RPMI7951 (cell line): ENCODE measurements at places on chromosomes 5 and 9.

DNA sequence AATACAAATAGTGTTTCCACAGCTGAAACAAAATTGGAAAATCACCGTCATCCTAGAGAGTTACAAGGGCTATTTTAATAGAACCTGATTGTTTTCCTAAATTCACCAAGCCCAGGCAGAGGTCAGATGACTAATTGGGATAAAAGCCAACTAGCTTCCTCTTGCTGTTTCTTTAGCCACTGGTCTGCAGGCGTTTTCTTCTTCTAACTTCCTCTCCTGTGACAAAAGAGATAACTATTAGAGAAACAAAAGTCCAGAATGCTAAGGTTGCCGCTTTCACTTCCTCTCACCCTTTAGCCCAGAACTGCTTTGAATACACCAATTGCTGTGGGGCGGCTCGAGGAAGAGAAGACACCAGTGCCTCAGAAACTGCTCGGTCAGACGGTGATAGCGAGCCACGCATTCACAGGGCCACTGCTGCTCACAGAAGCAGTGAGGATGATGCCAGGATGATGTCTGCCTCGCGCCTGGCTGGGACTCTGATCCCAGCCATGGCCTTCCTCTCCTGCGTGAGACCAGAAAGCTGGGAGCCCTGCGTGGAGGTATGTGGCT is at the start of gene TLR4:
TSS of gene TLR4 (plus strand) at position 380 of the 552 bp plus-strand sequence. CDS start at position 450, 70 bp downstream.
- peak; percentile 85 for DNase-seq

GRCh38 chr5:119288379-119289033 is 67.3 kb upstream of the TNFAIP8 start:
- peak; percentile 89 for DNase-seq

DNA sequence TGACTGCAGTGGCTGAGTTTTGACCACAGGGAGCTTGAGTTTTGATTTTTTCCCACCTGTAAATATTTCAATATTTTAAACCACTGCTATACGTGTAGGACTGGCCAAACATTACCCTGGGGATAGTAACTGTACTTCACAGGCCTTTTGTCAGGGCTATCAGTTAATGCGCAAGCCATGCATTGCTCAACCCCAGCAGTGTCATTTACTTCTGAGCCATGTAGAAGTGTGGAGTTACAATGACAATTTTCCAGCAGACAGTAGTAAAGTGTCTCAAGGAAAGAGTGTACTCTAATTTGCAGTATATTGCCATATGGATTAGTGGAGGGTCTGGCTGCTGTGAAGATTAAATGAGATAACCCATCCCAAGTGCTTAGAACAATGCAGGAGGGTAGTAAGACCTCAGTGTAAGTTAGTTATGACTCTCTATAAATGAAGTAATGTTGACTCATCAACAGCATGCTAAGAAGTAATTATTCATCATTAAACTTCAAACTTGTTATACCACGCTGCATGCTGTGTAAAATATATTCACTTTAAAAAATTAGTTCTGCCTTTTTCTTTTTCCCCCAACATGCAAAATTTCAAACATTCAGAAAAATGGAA is 489.2 kb downstream of the KDM4C start:
- peak; percentile 7 for DNase-seq

DNA sequence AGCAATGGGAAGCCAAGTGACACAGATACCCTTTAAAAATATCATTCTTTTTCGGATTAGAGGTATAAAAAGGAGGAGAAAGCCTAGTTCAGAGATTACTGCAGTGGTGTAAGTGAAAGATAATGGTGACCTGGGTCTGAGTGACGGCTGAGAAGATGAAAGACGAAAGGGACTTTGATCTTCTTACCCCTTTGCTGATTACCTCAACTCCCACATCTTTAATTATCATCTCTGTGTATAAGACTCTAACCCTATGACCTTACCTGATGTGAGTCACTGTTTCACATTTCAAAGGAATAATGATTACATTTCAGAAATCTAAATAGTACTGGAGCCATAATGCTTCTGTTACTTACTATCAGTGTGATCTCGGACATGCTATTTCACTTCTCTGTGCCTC is 21.4 kb upstream of the CCNO start:
- DNase-seq, result no peak

GRCh38 chr9:110179734-110180133 is 28.2 kb downstream of the C9orf152 start:
- DNase-seq, result peak; percentile 48

DNA sequence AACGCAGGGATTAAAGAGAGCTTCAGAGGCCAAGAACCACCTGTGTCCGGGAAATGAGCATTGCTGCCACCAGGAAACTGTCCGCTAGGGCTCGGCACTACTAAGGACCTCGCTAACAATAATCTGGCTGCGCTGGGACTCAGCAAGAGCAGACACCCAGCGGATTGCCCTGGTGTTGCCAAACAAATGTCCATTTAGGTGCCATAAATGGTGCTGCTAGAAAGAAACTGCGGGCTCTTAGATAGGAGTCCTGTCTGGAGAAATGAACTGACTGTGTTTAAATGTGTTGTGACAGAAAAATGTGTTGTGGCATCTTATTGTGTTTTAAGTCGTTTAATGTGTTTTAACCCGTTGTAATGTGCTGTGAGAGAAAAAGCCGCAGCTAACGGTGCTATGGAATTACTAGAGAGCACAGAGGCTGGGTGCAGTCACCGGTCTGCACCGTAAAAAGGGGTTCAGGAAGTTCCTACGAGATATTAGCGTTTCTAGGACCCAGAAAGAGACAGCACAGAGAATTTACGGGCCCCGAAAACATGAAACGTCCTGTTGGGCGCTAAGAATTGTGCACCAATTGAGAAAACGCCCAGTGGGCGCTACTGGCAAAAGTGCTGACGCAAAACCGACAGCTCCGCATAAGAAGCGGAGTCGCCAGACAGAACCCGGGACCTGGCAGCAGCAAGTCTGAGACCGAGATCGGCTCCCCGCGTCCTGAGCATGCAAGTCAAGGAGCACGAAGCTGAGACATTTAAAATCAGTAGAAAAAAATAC is 90.6 kb downstream of the ANXA2R start:
- no peak for DNase-seq

- no peak for DNase-seq
These were observed 42.3 kb downstream of the ZNF883 start for GRCh38 chr9:112969730-112970129.
